Sigmoid colon (tissue), 7 donors: ENCODE measurements at places on chromosomes 2 and 18. TPM values are rescaled to one million over a fixed set of nuclear protein-coding genes. Genes with fewer than 3 reads are reported as not detected.
A peak's percentile ranks its signal among the peaks of the same experiment; 100 is the strongest.

- no peaks in the 10 kb centered on the region for H3K36me3 ChIP-seq
- H3K27me3 ChIP-seq = no peaks in the 10 kb centered on the region
- H3K27ac ChIP-seq = no peak overlapping the region
- H3K4me3 ChIP-seq = no peak overlapping the region
These were observed 301.8 kb downstream of the C1D start for GRCh38 chr2:67760995-67761394.

SLC40A1 gene
- polyA plus RNA-seq = 280 TPM

CAMKMT gene
- 10.2 TPM for polyA plus RNA-seq

FIGN gene
- 0.60 TPM for polyA plus RNA-seq

DNA sequence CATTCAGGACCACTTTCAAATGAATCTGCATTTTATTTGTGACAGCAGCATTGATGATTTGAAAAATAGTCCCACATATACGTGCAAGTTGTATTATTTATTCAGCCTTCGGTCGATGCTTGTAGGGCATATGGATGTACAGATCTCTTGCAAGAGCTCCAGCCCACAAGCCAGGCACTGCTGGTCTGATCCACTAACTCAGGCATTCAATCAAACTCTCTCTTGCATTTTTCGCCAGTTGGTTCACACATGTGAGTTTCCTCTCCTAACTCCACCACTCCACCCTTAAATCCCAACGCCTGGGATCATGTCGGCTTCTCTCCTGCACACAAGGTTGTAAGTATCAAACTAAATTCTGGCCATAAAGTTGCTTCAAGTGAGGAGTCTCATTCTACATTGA, 318.7 kb downstream of the CYP26B1 start:
- H3K4me3 ChIP-seq = no peak overlapping the region
- no peak overlapping the region for H3K27ac ChIP-seq
- no peaks in the 10 kb centered on the region for H3K36me3 ChIP-seq
- H3K27me3 ChIP-seq = no peaks in the 10 kb centered on the region
- no peak for DNase-seq
- no peaks in the 10 kb centered on the region for H3K4me1 ChIP-seq

GRCh38 chr18:21031845-21032244, 79.8 kb downstream of the ROCK1 start:
- no peaks in the 10 kb centered on the region for H3K27me3 ChIP-seq
- no peaks in the 10 kb centered on the region for H3K4me1 ChIP-seq
- no peak overlapping the region for H3K27ac ChIP-seq
- no peaks in the 10 kb centered on the region for H3K36me3 ChIP-seq
- DNase-seq = no peak

CRYGD gene
- polyA plus RNA-seq = not detected

- no peaks in the 10 kb centered on the region for H3K27me3 ChIP-seq
- peaks cover 19% of the 10 kb centered on the region for H3K36me3 ChIP-seq
- peak; percentile 70 for DNase-seq
- H3K27ac ChIP-seq = peak overlapping the region; percentile 92
These were observed 1.8 kb downstream of the IGFBP5 start for GRCh38 chr2:216693414-216694080.

DNA sequence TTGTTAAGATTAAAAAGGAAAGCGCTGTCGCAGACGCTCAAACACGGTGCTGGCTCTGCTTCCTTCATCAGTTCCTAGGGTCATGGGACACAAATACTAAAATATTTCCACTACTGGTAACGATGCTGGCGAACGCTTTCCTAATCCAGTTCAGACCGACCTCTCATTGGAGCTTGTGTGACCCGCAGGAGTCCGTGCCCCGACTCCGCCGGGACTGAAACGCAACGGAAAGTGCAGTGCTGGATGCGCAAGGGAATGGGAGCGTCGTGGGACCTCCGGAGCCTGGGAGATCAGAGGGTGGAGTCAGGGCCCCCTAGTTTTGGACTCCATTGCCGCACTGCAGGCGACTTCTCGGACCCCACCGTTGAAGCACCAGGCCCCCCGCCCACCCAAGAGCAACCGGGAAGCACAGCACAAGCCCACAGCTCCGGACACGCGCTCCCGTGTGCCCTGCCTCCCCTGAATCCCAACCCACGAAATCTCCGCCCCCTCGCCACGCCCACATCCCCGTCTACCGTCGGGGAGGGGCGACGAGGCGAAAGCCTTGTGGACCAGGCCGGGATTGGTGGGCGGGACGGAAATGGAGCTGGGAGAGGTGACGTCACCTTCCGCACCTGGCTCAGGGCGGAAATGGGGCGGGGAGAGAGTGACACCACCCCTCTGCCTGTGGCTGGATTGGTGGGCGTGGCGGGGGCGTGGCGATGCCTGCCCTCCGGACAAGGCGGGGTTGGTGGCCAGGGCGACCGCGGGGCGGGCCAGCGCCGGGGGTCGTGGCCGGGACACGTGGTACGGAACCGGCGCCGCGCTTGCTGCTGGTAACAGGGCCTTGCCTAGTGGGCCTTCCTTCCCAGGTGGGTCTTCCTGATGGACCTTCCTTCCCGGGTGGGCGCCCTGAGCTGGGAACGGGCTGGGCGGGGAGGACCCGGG, at the start of gene CNDP2:
Gene CNDP2, plus strand, starts transcription at position 783 of the 927 bp plus-strand sequence. CDS start 3,611 bp downstream, outside the sequence.
- H3K4me1 ChIP-seq = peaks cover 7% of the 10 kb centered on the region
- peak within 1 kb of the TSS; percentile 94 for H3K4me3 ChIP-seq
- no peaks in the 10 kb centered on the region for H3K27me3 ChIP-seq
- peak; percentile 100 for DNase-seq
- no peaks in the 10 kb centered on the region for H3K36me3 ChIP-seq

- no peaks in the 10 kb centered on the region for H3K4me1 ChIP-seq
- no peak overlapping the region for H3K4me3 ChIP-seq
- no peaks in the 10 kb centered on the region for H3K27me3 ChIP-seq
- H3K27ac ChIP-seq = no peak overlapping the region
These were observed 484.7 kb upstream of the NRXN1 start for GRCh38 chr2:51516667-51517066.

- H3K36me3 ChIP-seq = no peaks in the 10 kb centered on the region
- peak; percentile 93 for DNase-seq
- H3K27me3 ChIP-seq = no peaks in the 10 kb centered on the region
- H3K4me1 ChIP-seq = peaks cover 54% of the 10 kb centered on the region
These were observed 131.9 kb downstream of the GLI2 start for GRCh38 chr2:120867290-120868241.

GRCh38 chr18:29191263-29191662, 1014.3 kb upstream of the CDH2 start:
- H3K4me3 ChIP-seq = no peak overlapping the region
- no peak for DNase-seq
- H3K27ac ChIP-seq = no peak overlapping the region
- no peaks in the 10 kb centered on the region for H3K36me3 ChIP-seq
- H3K4me1 ChIP-seq = no peaks in the 10 kb centered on the region
- no peaks in the 10 kb centered on the region for H3K27me3 ChIP-seq

GRCh38 chr2:156435396-156435717, 822 bp upstream of the GPD2 start:
- H3K27me3 ChIP-seq = no peaks in the 10 kb centered on the region
- H3K4me1 ChIP-seq = peaks cover 23% of the 10 kb centered on the region

MAPRE2 gene
- polyA plus RNA-seq = 19.1 TPM

DNA sequence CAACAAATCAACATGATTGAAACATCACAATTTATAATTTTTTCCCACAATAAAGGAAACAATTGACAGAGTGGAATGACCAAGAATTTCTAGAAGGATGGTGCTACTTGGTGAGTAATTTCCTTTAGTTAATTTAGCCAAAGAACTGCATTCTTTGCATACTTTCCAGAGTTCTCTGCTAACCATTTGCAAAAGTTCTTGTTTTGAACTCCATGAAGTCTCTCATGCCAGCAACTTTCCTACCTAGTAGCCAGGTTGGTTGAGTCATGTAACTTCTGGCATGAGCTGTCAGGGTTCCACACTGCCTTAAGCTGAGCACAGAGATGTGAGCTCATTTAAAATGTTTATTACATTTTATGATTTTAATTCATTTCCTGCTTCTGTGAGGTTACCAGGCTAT, 539.6 kb downstream of the PID1 start:
- H3K36me3 ChIP-seq = no peaks in the 10 kb centered on the region
- no peaks in the 10 kb centered on the region for H3K4me1 ChIP-seq
- DNase-seq = peak; percentile 72
- no peak overlapping the region for H3K4me3 ChIP-seq

DNA sequence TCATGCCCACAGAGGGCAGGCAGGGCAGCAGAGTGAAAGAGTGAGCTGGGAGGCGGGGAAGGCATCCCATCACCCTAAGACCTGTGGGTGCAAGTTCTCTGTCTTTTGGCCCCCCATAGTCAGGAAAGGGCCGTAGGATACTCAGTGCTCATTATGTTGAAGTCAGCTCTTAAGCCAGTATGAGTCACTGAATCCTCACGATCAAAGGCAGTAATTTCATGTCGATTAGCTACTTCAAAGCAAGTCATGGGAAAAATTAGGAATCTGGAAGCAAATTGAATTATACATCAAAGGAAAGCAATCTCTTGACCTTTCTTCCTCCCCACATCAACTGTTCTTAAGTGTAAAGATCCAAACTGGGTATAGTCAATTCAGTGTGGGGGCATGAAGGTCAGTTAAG, 178.9 kb downstream of the FHOD3 start:
- DNase-seq = no peak
- H3K4me3 ChIP-seq = no peak overlapping the region
- no peak overlapping the region for H3K27ac ChIP-seq
- H3K36me3 ChIP-seq = no peaks in the 10 kb centered on the region
- no peaks in the 10 kb centered on the region for H3K4me1 ChIP-seq

GRCh38 chr18:49071778-49072177, 121.0 kb upstream of the SMAD7 start:
- no peak overlapping the region for H3K4me3 ChIP-seq
- H3K27ac ChIP-seq = no peak overlapping the region
- DNase-seq = no peak
- no peaks in the 10 kb centered on the region for H3K36me3 ChIP-seq
- H3K27me3 ChIP-seq = no peaks in the 10 kb centered on the region

HOXD12 gene
- polyA plus RNA-seq = 0.15 TPM

GRCh38 chr2:200681697-200682096, 95.9 kb downstream of the AOX1 start:
- H3K27me3 ChIP-seq = no peaks in the 10 kb centered on the region
- H3K4me1 ChIP-seq = no peaks in the 10 kb centered on the region
- no peak overlapping the region for H3K4me3 ChIP-seq
- H3K36me3 ChIP-seq = no peaks in the 10 kb centered on the region
- H3K27ac ChIP-seq = no peak overlapping the region

GRCh38 chr2:235730115-235730514, 236.3 kb downstream of the AGAP1 start:
- DNase-seq = no peak
- peaks cover 26% of the 10 kb centered on the region for H3K4me1 ChIP-seq
- no peaks in the 10 kb centered on the region for H3K27me3 ChIP-seq
- no peak overlapping the region for H3K4me3 ChIP-seq
- no peaks in the 10 kb centered on the region for H3K36me3 ChIP-seq

DNA sequence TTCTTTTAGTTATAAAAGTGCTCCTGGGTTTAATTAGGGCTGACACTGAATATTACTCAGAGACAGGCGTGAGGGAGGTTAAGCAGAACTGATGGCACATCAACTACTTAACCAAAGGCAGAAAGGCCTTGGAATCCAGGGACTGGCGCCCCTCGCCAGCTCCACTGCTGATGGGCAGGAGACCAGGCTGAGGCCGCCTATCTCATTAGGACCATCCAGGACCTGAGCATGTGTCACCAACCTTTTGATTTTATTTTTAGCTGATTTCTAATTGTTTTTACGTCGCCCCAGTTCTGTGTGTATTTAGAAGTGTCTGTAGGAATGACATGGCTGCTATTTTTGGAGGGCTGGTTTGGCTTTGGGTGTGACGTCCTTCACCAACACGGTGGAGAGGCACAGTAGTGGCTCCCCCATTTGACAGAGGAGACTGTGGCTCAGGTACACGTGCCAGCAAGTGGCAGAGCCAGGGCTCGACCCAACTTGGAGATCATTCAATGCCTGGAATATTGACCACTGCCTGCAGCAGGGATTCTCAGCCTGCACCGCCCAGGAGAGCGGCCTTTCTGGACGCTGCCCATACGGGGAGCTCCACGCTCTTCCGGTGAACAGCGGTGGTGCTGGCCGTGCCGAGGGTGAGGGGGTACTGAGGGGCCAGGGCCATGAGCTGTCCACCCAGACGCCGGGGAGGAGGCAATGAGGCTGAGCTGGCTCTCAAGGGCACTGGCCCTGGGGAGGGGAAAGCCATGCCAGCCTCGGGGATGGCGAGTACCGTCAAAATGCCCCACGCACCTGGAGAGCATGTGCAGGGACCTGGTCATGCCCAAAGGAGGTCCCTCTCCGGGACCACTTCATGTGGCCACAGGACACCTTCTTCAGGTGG, 205.7 kb downstream of the ASB1 start:
- peaks cover 14% of the 10 kb centered on the region for H3K4me1 ChIP-seq
- H3K4me3 ChIP-seq = no peak overlapping the region
- H3K27ac ChIP-seq = peak overlapping the region; percentile 52
- H3K36me3 ChIP-seq = no peaks in the 10 kb centered on the region
- DNase-seq = no peak

DNA sequence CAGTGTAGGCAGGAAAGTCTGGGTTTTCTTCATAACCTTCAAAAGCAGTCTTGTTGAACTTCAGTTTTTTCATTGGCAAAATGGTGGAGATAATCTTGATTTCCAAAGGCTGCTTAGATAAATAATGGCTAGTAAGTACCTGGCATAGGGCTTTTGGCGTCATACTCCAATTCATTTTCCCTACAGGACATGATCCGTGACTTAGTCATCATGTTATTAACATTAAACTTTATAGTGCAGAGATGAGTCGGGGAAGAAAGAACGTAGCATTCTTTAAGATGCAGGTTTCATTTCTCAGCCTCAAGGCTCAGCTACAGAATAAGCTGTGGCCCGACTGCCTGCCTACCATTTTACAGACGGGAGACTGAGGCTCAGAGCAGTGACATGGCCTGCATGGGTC, 64.0 kb downstream of the RALBP1 start:
- H3K27ac ChIP-seq = no peak overlapping the region
- peaks cover 6% of the 10 kb centered on the region for H3K36me3 ChIP-seq
- no peaks in the 10 kb centered on the region for H3K27me3 ChIP-seq
- H3K4me3 ChIP-seq = no peak overlapping the region

DNA sequence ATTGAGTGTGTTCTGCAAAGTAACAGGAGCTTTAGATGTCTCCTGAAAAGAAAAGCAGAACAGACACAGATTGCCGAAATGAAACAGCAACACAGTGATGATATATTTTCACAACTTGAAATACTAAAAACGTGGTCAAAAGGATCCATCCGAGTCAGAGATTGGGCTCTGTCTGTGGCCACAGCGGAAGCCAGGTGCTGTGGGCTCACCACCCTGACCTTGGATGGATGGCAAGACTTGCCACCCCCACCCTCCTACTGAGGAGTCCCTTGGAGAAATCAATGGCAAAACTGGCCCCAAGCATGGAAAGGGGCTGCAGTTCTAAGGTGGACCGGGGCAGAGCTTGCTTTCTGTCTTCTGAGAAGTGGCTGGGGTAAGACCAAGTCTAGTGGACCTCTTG, 31.4 kb upstream of the ACKR3 start:
- H3K27ac ChIP-seq = no peak overlapping the region
- no peaks in the 10 kb centered on the region for H3K36me3 ChIP-seq
- no peaks in the 10 kb centered on the region for H3K27me3 ChIP-seq
- H3K4me3 ChIP-seq = no peak overlapping the region
- DNase-seq = no peak
- H3K4me1 ChIP-seq = no peaks in the 10 kb centered on the region

DNA sequence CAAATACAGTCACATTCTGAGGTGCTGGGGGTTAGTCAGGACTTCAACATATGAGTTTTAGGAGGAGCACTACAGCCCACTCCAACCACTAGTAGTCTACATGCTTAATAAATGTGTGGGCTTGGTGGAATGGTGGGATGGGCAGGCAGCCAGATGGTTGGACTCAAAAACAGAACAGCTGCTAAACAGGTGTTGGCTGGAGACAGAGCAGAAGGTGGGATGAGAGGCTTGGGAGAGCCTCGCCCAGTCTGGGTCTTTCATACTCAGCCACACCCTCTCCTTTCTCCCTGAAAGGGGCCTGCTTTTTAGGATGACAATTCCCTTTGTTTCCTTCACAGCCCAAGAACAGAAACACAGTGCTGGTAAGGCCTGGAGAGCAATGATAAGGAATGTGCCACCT, 143.9 kb upstream of the KLHL29 start:
- H3K4me1 ChIP-seq = no peaks in the 10 kb centered on the region
- H3K27ac ChIP-seq = no peak overlapping the region
- no peaks in the 10 kb centered on the region for H3K36me3 ChIP-seq
- no peaks in the 10 kb centered on the region for H3K27me3 ChIP-seq
